T-cell (primary cell): ENCODE measurements at places on chromosomes 12 and 14.

DNA sequence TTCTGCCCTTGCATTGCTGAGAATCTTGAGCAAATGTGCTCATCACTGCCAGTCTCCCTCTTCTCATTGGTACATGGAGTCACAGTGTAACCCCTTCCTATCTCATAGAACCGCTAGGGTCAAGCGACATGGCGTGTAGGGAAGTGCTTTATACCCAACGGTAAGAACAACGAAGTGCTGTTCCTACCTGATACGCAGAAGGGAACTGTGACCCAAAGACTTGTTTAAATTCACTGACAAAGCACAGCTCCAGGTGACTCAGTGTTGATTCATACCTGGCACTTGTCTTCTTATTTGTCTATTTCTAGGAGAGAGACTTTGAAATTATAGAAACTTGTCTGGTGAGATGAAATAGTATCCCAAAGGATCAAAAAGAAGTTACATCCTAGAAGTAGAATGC lies 53.7 kb downstream of the FBXL14 start:
- no peak for DNase-seq

DNA sequence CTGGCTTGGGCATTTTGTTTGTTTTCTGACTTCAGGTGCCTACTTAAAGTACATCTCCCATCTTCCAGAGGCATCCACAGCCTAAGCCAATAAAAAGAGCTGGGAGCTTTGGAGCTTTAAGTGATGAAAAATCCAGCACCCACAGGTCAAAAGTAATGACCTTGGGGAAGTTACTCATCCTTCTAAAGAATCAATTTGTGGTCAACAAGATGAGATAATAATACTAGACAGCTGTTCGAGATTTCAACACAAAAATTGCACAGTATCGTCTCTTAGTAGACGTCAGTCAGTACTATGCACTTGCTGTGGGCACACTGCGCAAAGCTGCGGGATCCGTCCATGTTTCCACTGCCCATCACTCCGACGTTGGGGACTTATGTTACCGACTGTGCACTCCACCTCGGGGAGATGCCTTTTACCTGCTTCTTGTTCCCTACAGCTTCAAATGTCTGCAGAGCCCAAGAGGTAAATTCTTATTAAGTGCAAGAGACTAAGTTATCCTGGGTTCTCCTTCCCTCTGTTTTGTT lies 1.3 kb downstream of the ST8SIA1 start:
- no peak for DNase-seq

GRCh38 chr12:46831335-46832129 lies 5.7 kb upstream of the SLC38A4 start:
- DNase-seq = no peak

- no peak for DNase-seq
These were observed 66.3 kb upstream of the NCOR2 start for GRCh38 chr12:124633365-124634362.

DNA sequence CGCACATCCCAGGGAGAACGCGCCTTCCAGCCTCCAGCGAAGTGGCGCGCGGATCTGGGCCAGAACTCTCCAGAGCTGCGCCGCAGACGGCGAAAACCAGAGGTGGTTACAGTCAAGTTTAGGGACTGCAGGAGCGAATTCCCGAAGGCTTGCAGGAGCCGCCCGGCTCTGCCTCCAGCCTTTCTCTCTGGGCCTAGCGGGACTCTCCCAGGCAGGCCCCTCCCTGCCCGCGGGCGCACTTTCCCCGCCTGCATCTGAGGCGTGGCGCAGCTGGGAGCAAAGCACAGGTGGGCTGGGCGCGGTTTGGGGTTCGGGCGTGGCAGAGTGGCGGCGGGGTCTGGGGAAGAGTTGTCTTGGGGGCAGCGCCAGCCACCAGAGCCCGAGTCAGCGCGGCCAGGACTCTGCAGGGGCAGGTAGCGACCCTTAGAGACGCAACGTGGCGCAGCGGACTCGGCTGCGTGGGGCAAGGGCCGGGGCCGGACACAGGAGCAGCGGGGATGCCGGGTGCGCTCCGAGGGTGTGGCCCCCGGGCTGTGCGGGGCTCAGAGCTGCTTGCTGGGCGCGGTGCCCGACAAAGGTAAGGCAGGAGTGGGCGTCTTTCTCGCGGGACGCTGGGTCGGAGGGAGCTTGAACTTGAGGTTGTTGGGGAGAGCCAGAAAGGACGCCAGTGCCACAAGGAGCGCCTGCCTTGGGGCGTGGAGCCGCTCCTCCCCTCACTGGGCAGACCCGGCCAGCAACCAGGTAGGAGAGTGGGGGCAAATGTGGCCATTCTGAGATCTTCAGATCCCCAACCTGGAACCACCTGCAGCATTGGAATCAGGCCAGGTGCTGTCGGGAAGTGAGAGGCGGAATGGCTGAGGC lies 1126.0 kb downstream of the AACS start:
- no peak for DNase-seq
